Stimulated activated CD4-positive, alpha-beta T cell treated with anti-CD3 and anti-CD28 coated beads, Interleukin-4, amount 100 ng/mL, for 48 hours (primary cell): ENCODE measurements at places on chromosomes 1 and 21.

- DNase-seq, result no peak
Observed at GRCh38 chr1:234729561-234730474, 119.8 kb upstream of the IRF2BP2 start.

GRCh38 chr1:19445417-19446342 is 39.7 kb downstream of the CAPZB start:
- DNase-seq, result no peak

DNA sequence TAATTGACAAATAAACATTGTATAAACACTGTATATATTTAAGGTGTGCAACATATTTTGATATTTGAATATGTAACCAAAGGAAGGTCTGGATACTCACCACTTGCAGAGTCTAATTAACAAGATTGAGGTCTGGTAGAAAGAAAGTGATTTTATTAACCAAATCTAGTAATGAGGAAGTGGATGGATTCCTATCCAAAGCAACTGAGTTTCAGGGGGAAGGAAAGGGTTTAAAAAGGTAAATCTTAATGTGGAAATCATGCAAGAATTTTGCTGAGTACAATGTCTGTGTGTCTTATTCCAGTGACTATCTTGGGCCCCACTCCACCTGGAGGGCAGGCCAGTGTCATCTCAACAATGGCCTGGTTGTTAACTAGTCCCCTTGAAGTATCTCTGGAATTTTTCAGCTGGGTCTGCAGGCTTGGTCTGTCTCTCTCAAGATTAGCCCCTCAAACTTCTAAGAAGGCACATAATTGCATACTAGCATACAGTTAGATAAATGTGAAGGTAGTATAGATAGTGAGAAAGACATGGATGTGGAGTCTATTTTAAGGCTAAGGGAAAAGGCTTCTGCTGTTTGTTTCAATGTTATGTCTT is 262.7 kb upstream of the RGS18 start:
- no peak for DNase-seq

DNA sequence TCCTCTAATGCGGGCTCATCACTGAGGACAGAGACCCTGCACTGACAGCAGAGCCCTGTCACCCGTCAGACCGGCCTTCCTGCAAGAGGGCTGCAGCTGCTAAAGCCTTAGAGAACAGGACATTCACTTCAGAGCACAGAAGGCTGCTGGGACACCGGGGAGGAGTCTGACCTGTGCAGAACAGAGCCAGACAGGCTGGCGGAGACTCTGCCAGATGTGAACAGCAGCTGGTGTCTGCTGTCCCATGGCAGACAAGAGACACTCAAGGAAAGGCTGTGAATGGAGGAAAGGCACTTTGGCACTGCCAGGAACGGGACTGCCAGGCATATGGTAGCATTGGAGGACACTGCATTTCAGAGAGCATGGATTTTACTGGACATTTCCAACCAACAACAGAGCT is 21.4 kb downstream of the MRAP start:
- DNase-seq, result no peak

- no peak for DNase-seq
Observed at GRCh38 chr1:23577056-23578004, 18.0 kb upstream of the ID3 start.

DNA sequence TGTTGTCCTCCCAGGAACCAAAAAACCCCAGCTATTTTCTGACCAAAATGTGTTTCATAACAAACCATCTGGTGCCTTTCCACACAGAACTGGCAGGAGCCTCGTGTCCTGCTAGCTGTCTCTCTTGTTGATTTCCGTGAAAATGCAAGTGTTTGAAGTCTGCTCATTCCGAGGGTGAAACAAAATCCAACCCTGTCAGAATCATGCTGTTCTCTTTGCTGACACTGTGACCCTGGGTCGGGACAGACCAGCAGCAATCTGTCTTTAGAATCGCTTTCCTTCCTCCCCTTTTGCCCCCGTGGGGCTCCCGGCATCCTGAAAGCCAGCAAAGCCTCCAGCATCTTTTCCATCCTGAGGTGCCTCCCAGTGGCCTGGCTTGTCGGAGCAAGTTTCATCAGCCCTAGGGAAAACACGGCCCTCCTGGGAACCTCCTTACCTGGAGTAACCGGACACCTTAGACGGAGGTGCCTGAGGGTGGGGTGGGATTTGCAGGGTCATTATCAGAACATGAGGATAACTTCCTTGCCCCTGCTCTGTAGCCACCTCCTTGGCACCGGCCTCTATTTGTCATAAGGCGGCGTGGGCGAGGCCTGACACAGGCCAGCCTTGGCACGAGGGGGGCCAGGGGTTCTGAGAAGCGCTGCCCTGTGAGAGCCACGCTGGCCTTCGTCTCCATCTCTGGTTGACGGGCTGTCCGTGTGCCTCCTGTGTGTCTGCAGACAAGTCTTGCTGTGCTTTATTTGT is 24.9 kb downstream of the LDLRAP1 start:
- DNase-seq, result no peak
